ENCODE measurements at places on chromosomes 1 and 21.
A peak's percentile ranks its signal among the peaks of the same experiment; 100 is the strongest.

DNA sequence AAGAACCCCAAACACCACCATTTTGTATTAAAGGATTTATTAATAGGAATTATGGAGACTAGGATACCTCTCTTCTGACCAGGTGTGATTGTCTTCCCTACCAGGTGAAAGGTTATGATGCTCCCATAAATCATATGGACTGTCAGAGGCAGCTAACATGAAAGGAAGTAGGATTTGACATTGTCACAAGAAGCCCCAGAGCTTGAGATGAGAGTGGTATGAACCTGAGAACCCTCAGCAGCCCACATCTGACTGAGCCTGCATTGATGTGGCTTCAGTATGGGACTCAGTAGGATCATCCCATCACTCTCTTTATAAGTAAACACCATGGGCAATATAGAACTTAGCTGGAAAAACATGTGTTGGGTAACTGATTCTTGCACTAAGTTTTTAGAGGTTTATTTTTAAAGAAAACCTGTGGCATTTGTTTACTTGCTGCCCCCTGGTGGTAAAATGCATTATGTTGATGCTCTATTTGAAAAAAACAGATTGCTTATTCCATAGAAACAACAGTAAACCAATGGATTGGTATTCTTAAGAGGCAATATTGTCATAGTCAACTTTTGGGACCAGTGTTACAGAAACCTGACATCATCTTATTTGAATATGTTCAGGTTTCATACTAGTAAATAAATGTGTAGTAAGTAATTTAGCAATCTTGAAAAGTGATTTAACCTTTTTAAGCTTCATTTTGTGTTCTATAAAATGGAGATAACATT is 16.6 kb upstream of the CACYBP start:
- no peak for DNase-seq

- DNase-seq: no peak
Measured at GRCh38 chr1:11505591-11506538, 26.9 kb downstream of the DISP3 start.

GRCh38 chr1:11893907-11894251 is 32.3 kb downstream of the KIAA2013 start:
- DNase-seq: peak; percentile 74

DNA sequence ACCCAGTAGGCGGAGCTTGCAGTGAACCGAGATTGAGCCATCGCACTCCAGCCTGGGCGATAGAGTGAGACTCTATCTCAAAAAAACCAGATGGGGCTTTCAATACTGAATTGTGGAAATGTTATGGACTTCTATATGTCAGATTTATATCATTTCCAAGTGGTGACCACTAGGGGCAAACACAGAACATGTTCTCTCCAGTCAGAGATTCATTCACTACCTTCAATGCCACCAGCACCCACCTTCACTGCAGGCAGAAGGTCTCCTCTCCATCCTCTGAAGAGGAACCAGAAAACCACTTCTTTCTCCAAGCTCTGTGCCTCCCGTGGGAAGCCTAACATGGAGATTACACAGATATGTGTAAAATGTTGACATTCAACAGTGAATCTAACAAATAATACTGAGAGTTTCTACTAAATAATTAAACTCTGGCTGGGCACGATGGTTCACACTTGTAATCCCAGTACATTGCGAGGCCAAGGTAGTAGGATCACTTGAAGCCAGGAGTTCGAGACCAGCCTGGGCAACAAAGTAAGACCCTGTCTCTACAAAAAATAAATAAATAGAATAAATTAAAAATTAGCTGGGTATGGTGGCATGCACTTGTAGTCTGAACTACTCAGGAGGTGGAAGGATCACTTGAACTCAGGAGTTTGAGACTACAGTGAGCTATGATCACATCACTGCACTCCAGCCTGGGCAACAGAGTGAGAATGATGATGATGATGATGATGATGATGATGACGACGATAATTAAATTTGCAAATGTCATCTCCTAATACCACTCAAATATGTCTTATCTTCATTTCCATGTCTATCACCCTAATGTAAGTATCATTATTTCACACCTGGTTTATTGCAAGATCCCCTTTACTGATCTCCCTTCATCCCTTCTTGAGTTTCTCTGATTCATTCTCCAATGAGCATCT is 151.1 kb downstream of the ZNF281 start:
- no peak for DNase-seq

- DNase-seq: no peak
Measured at GRCh38 chr1:65564493-65564892, 144.0 kb downstream of the LEPR start.

DNA sequence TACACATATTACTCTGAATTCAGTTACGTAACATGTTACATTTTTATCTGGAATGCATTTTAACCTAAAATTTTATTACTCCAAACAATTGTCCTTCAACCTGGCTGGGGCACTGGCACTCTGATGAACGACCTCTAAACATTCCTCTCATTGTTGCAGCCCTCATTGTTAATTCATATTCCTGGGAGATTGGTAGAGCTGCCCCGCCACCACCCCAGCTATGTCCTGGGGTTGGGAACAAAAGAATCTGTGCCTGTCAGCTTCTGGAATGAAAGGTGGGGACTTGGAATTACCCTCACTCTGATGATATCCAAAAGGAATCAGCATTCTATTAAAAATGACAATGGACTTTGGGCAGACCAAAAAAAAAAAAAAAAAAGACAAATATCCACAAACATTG is 38.0 kb upstream of the DESI2 start:
- no peak for DNase-seq

DNA sequence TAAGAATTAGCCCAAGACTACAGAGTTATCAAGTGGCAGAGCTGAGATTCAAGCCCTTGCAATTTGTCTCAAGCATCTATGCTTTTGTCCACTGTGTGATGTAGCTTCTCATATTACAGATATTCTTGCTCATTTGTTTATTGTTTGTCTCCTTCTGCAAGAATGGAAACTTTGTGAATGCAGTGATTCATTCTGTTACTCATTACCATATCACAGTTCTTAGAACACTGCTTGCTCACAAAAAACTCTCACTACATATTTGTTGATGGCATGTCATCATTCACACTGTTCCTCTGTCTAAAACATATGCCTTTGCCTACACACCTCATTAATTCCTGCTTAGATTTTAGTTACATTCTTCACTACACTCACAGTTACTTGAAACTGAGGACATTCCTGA is 1198.9 kb downstream of the PLA2G4A start:
- DNase-seq: no peak

DNA sequence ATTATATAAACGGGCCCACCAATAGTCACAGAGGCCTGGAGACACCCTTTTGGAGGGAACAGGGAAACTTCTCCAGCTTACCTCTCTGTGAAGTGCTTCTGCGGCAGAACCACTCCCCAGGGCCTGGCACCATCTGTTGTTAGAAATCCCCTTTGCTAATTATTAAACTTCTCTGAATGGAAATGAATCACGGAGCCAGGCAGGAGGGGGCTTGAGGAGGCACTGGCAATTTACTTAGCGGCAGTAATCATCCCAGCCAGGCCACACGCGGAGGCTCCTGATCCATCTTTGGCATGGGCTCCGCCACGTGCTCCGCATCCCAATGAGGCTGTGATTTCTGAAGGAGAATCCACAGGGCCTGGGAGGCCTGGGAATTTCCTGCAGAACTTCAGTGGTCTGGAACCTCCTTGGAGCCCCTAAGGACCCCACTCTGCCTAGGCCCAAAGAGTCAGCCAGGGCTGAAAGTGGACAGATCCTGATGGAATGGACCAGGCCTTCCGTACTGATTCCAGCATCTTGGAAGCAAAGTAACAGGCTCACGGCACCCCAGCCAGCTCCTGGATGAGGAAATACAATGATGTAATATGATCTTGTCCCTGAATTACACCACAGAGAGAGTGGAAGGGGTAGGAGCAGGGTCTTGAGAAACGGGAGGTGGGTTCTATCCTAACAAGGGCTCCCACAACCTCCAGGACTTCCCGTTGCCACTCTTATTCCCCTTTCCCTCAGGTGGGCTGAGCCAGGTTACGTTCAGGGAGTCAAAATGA is 62.3 kb downstream of the GRIK3 start:
- no peak for DNase-seq

DNA sequence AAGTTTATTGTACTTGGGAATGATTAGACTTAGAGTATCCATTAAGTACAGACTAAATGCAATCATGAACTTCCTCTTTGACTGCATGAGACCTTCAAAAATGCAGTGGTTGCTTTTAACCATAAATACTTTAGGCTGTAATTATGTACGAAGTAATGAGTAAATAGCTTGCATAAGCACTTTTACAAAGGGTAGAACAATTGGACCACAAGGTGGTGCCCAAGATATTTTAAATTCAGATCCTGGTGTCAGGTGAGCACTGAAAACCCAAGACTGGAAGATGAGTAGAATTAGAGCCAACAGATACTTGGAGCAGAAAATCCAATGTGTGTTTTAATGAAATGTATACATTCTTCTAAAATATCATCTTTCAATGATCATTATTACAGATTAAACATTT is 43.4 kb upstream of the RHOU start:
- DNase-seq: no peak

- no peak for DNase-seq
Measured at GRCh38 chr1:21568809-21569385, 59.7 kb downstream of the ALPL start.

- DNase-seq: no peak
Measured at GRCh38 chr1:41003127-41003639, 18.3 kb downstream of the SLFNL1 start.

DNA sequence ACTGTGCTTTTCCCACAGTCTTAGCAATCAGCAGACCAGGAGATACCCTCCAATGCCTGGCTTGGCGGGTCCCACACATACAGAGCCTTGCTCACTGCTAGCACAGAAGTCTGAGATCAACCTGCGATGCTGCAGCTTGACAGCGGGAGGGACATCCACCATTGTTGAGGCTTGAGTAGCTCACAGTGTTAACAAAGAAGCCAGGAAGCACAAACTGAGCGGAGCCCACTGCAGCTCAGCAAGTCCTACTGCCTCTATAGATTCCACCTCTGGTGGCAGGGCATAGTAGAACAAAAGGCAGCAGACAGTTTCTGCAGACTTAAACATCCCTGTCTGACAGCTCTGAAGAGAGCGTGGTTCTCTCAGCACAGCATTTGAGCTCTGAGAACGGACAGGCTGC is 33.4 kb downstream of the MNDA start:
- no peak for DNase-seq

GRCh38 chr1:15151871-15152270 is 1.7 kb upstream of the TMEM51 start:
- DNase-seq: no peak

GRCh38 chr1:232690285-232690935 is 60.5 kb upstream of the SIPA1L2 start:
- DNase-seq: no peak

DNA sequence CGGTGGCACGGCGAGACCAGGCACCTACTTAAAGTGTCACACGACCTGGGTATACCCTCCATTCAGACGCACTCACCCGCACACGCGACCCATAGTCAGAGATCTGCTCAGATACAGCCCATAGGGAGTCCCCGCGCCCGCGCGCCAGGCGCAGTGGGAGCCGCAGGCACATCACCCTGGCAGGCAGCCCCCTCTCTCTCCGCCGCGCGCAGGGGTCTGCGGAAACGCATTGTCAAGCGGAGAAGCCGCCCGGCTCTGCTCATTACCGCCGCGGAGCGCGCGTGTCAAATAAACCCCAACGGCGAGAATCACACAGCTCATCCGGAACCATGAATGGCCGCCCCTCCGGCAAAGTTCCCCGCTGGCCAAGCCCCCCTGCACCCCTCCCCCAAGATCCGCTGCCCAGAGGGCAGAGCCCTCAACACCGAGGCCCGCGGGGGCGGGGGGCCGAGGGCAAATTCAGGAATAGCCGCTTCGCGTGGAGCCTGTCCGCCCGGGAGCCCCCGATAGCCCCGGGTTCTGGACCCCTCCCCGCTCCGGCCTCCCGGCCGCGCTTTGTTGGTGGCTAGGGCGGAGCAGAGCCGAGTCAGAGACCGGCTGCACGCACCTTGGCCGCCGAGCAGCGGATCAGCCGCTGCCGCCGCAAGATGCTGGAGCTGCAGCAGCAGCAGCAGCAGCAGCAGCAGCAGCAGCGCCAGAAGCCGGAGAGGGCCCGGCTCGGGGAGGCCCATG is 522 bp downstream of the LRP8 start:
- DNase-seq: peak; percentile 66

GRCh38 chr1:242023805-242024204 is 24.9 kb upstream of the MAP1LC3C start:
- DNase-seq: no peak

- DNase-seq: peak; percentile 59
Measured at GRCh38 chr1:206766251-206766856, 4.2 kb upstream of the IL19 start.

- peak; percentile 49 for DNase-seq
Measured at GRCh38 chr1:38005195-38006007, at the start of gene FHL3. Gene FHL3 (minus strand): TSS chr1:38005514. CDS start chr1:37999412, 6,102 bp downstream.

DNA sequence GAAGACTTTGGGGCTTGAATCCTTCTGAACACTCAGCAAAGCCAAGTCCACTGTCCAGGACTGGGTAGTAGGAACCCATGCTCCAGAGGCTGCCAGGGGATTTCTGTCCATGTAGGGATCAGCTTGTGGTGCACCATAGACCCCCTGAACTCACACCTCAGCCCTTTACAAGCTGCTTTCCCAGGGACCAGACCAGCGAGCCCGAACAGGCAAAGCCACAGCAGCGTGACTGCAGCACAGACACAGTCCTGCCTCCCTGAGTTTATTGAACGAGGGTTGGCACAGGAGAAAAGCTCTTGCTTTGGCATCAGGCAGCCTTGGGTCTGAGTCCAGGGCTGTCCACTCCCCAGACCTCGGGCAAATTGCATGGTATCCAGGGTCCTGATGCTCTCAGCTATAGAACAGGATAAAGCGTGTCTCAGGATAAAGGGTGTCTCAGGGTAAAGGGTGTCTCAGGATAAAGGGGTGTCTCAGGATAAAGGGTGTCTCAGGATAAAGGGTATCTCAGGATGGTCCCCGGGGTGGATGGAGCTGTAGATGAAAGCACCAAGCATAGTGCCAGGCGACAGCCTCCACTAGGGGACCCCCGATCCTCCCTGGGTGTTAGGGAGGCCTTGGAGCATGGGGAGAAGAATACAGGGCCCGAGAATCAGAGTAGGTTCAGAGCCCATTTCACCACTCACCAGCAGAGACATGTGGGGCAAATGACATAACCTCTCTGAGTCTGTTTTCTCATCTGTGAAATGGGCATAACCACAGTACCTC is 648.8 kb downstream of the NPHP4 start:
- no peak for DNase-seq

DNA sequence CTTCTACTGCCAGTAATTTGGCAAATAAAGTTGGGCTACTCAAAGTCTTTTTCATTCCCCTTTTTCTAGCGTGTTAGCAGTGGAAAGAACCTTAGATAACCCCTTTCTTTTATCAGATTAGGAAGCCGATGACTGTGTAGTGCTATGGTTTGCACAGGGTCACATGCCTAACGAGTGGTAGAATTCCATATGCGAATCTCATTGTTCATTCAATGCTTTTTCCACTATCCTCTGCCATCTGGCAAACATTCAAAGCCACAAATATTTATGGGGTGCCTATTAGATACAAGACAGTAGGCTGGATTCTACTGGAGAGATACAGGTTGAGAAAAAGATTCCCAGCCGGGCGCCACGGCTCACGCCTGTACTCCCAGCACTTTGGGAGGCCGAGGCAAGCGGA is 14.9 kb upstream of the IER5 start:
- DNase-seq: no peak

GRCh38 chr1:191953526-191953925 is 204.7 kb upstream of the RGS18 start:
- no peak for DNase-seq

All from stimulated activated CD4-positive, alpha-beta T cell treated with anti-CD3 and anti-CD28 coated beads, Interleukin-4, amount 100 ng/mL, for 1 hour (primary cell).